Cerebellar nuclear complex (tissue), 1 donor: ENCODE measurements at places on chromosomes 4 and X.

DNA sequence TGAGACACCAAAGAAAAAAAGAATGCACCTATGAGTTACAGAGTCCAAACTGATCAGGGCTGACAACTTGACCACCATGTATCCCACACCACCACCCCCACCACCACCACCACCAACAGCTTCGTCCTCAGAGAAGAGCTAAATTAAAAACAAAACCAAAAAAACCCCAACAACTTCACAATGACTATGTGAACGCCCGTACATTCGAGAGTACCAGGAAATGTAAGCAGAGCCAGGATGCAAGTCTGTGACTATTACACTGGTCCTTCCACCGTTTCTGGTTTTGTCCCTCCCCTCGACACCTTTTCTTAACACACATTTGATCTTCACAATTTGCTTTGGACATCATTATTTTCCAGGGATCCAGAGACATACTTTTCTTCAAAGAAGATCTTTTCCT lies 51.0 kb downstream of the WFS1 start:
- no peak for DNase-seq

GRCh38 chrX:106037835-106038473 lies 573 bp downstream of the SERPINA7 start:
- no peak for DNase-seq

GRCh38 chr4:3440011-3440410 lies 1.8 kb upstream of the HGFAC start:
- DNase-seq, result no peak

GRCh38 chr4:101306225-101306624 lies 41.1 kb downstream of the PPP3CA start:
- no peak for DNase-seq

GRCh38 chr4:111879539-111879938 lies 265.7 kb upstream of the FAM241A start:
- DNase-seq, result no peak

- no peak for DNase-seq
Measured at GRCh38 chr4:64814616-64815015, 405.4 kb upstream of the TECRL start.

- no peak for DNase-seq
Measured at GRCh38 chrX:41029332-41029731, 55.9 kb upstream of the USP9X start.

- DNase-seq, result no peak
Measured at GRCh38 chr4:5467111-5467510, 241.2 kb downstream of the EVC2 start.

- no peak for DNase-seq
Measured at GRCh38 chr4:185868983-185869382, 57.0 kb upstream of the SORBS2 start.

- DNase-seq, result no peak
Measured at GRCh38 chrX:136714626-136715599, 65.8 kb downstream of the ARHGEF6 start.

GRCh38 chr4:186684889-186685309 lies 38.8 kb downstream of the FAT1 start:
- DNase-seq, result no peak

DNA sequence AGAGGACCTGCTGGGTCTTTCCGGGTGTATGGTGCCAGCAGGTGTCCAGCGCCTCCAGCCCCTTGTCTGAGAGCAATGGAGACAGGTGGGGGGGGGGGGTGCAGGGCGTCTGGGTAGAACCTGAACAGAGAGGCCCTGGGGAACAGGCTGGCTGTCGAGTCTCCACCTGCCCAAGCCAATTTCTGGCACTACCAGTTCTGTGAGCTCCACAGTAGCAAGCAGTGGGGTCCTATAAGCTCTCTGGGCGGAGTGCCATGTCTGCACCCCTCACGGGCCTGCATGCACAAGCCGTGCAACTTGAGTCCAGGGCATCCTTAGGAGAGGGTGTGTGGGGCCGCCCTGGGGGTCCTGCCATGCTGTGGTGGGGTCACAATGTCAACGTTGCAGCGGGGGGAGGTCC lies 10.1 kb upstream of the FGFR3 start:
- no peak for DNase-seq

GRCh38 chr4:90769251-90769650 lies 642.1 kb downstream of the CCSER1 start:
- no peak for DNase-seq

GRCh38 chr4:135256111-135256510 lies 1054.5 kb upstream of the PABPC4L start:
- DNase-seq, result no peak

DNA sequence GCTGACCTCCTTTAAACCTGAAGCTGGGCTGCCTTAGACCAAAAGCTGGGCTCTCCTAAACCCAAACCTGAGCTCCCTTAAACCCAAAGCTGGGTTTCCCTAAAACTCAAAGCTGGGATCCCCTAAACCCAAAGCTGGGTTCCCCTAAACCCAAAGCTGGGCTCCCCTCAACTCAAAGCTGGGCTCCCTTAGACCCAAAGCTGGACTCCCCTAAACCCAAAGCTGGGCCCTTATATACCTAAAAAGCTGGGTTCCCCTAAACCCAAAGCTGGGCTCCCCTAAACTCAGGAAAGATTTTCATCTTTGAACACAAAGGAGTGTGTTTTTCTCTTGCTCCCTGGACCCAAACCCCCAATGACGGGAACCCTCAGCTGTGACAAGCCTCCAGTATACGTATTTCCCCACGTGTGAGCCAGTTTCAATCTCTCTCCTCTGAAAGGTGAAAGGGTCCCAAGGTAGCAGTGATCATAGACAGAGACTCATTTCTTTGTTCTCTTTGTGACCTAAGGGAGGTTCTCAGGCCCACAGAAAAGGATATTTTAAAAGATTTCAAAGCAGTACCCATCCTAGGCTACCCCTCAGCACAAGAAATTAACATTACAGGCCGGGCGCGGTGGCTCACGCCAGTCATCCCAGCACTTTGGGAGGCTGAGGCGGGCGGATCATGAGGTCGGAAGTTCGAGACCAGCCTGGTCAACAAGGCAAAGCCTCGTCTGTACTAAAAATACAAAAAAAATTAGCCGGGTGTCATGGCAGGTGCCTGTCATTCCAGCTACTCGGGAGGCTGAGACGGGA lies 31.3 kb upstream of the ASMTL start:
- no peak for DNase-seq
